ENCODE measurements at places on chromosomes 4 and X. TPM values are rescaled to one million over a fixed set of nuclear protein-coding genes. Genes with fewer than 3 reads are reported as not detected.

DNA sequence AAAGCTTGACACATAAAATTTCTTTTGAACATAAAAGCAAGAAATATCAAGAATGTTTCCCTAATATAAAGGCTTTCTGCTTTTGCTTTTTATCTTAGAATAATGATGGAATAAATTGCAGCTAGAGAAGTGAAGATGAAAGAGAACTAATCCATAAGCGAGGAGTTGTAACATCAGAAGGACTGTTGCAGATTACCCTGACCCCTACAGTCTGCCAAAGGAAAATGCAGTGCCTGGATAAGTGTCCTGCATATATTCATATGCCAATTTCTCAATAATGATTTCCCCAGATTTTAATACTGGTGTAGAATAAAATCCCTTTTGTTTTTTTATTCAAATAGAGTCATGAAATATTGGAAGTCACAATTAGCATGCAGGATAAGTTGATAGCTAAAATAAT lies 115.9 kb downstream of the MAGEC2 start:
- no peak for DNase-seq

- DNase-seq = no peak
Measured at GRCh38 chrX:5672099-5672498, 556.6 kb downstream of the NLGN4X start.

GRCh38 chr4:99157478-99157935 lies 13.4 kb upstream of the ADH4 start:
- no peak for DNase-seq

GRCh38 chr4:9146967-9147366 lies 23.2 kb upstream of the FAM90A26 start:
- no peak for DNase-seq

DNA sequence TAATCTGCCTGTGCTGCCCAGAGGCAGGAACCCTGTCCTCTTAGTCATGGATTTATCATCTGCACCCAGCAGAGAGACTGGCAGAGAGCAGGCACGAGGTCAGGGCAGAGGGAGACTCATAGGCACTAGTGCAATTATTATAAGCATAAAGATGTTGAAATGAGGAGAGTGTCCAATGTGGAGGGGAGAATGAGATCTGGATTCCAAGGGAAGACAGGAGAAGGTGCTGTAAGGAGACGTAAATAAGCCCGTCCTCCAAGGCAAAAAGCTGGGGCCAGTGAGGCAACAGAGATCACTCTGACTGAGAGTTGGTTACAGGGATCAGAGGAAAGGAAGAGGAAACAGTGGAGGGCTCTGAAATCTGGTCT lies 406.2 kb downstream of the MAPK10 start:
- DNase-seq = peak; percentile 22

DNA sequence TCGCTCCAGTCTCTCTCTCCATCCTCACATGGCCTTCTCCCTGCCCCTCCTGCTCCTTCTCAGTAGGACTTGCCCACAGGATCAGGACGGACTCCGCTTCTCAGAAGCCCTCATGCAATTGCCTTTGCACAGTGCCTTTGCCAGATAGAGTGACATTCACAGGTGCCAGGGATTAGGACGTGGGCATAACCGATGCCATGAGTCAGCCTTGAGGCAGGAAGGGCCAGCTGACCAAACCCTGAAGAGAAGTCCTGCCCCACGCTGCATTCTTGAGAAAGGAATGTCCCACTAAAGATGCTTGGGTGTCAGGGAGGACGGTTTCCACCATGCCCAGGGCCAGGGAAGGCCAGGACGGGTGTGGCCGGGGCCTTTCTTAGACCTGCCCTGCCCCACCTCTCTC lies 6.6 kb upstream of the GRPEL1 start:
- peak; percentile 69 for DNase-seq

GRCh38 chr4:74950882-74951281 lies 18.0 kb downstream of the PARM1 start:
- no peak for DNase-seq

DNA sequence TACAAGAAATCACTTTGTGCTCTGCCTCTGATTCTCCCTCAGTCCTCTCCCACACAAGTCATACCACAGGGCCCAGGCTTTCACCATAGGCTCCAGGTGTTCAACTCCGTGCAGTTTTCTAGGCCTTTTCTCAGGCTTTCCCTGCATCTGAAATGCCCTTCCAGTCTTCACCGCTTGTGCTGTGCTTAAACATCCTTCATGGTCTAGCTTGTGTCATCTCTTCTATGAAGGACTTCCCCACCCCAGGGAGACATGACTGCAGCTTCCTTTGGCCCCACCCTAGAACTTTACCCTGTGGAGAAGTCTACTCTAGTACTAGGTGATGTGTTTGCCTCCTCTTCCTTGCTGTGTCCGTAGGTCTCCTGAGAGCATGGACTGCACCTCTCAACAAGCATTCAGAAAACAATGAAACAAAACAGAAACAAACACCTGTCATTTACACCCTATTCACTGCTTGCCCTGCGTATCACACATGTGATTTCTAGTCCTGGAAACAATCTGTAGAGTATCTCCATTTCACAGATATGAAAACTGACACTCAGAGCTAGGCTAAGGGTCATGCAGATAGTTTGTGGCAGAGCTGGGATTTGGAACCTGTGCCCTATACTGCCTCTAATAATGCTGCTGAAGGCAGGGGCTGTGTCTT lies 22.7 kb upstream of the LEF1 start:
- DNase-seq = no peak

- no peak for DNase-seq
Measured at GRCh38 chrX:29071525-29072320, 484.5 kb downstream of the IL1RAPL1 start.

- DNase-seq = no peak
Measured at GRCh38 chr4:76384052-76384451, 36.9 kb downstream of the CCDC158 start.

- DNase-seq = no peak
Measured at GRCh38 chr4:108861334-108861733, 98.5 kb upstream of the ETNPPL start.

Gene ACE2
- total RNA-seq = 3.4 TPM

Gene DKK2
- not detected for total RNA-seq

Gene UBA1
- 126 TPM for total RNA-seq

Gene ASMT
- total RNA-seq = not detected

Gene MCF2
- total RNA-seq = not detected

Data from PC-9 (cell line).